ENCODE measurements at places on chromosomes 2 and 18. TPM values are rescaled to one million over a fixed set of nuclear protein-coding genes. Genes with fewer than 3 reads are reported as not detected.
A peak's percentile ranks its signal among the peaks of the same experiment; 100 is the strongest.

GRCh38 chr2:191222952-191223351, 22.3 kb upstream of the MYO1B start:
- DNase-seq = no peak

The MROH2A gene
- polyA plus RNA-seq = not detected

The C2orf78 gene
- not detected for polyA plus RNA-seq

DNA sequence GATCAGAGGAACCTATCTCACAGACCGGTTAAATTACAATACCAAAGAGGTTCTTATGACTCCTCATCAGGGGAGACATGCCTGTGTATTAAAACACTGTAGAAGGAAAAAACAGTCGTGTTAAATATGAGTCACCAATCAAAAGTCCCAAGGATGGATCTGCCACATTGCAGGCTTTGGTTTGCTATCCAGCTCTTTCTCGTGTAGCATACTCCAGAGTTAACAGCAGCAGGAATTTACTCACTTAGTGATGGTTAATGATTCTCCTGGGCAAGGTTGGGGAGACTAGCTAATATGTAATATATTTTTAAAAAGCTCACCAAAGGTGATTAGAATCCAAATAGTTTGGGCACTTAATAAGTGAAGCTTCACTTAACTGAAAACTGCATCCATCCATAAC, 109.7 kb downstream of the MBD5 start:
- DNase-seq = peak; percentile 70

DNA sequence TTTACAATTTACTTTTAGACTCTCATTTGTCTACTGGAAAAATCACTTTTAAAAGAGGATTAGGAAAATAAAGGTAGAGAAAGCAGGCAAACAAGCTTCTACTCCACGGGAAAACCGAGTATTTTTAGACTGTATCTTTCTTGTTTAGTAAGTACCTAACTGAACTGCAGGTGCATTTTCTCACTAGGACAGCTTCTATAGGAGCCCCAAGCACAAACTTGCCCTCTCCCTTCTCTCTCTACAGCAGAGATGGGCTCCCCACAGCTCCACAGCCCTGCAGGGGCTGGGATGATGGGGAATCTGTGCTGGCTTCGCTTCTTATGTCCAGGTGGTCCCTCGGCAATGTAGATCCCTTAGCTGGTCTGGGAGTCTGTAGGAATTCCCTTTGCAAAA, 16.2 kb downstream of the PSTPIP2 start:
- DNase-seq = no peak

DNA sequence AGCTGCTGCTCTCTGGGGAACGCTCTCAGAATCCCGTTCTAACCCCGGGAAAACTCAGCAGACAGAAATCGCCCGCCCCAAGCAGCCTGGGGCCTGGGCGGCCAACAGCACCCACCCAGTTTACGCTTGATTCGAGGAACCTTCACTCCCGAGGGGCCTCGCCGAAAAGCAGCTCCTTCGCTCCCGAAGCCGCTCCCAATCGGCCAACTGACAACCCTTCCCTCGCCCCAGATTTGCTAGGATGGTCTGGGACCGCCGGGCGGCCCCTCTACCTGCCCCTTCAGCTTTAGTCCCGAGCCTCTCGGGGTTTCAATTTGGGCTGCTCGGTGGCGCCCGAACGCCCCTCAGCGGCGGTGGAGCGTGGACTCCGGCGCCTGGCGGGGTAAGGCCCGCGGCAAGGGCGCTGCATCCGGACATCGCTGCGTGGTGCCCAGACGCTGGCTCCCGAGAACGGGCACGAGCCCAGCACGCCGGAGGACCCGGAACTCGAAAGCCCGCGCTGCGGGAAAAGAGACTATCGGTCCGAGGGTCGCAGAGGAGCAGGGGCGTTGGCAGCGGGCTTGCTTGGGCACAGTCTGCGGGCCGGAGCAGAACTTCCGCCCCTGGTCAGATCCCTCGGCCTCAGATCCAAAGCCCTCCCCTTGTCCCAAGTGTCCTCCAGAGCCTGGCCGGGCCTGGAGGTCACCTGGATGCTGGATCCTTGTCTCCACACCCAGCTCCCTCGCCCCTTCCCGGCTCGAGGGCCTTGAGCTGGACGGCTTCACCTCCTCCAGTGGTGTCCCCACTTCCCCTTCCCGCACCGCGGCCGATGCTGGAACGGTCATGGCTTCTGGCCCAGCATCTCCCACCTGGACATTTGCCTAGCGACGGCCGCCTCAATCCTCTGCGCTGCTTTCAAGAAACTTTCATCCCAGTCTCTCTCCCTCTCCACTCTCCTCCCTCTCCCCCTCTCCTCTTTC, 3.0 kb upstream of the OTX1 start:
- DNase-seq = no peak

The INHBB gene
- polyA plus RNA-seq = not detected

- DNase-seq = no peak
These were observed 79.0 kb upstream of the PROKR1 start for GRCh38 chr2:68564426-68564825.

DNA sequence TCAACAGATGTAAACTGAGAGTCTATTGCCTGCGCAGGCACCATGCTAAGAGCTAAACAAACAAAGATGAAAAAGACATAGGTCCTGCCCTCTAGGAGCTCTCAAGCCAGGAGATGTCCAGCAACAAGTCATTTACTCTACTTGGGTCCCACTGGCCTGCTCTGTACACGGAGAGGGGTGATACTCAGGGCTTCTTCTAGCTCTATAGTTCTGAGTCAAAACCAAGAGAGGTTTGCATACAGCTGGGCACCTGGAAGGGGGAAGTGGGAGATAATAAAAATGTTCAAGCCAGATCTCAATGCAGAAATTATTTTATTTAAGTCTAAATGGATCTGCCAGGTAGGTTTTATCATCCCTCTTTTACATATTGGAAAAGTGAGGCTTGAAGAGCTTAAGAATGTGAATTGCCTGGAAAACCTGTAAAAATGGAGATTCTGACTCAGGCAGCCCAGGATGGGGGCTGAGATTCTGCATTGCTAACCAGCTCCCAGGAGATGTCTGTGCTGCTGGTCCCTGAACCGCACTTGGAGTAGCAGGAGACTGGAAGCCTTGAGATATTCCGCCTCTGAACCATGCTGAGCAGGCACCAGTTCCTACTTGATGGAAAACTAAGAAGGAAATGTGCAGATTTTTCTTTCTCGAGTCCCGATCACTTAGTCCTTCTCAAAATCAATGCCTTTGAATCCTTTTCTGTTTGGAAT, 201.1 kb downstream of the PRKCE start:
- no peak for DNase-seq

DNA sequence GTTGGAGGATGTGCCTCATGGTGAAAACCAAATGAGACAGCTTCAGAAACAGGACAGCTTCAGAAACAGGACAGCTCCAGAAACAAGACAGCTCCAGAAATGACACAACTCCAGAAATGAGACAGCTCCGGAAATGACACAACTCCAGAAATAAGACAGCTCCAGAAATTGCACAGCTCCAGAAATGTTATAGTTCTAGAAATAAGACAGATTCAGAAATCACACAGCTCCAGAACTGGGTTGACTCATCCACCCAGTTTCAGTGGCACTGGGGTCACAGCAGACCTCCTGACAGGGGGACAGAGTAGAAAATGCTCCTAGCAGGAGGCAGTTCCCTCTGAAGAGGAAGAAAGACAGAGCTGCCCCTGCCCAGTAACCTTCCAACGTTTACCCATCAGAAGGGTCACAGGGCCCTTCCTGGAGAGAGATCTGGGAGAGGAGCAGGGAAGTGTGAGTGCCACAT, 26.9 kb upstream of the COL6A3 start:
- DNase-seq = peak; percentile 41

GRCh38 chr2:64857581-64858471, 131.4 kb upstream of the SLC1A4 start:
- peak; percentile 90 for DNase-seq

- peak; percentile 52 for DNase-seq
These were observed 98.8 kb downstream of the TNS1 start for GRCh38 chr2:217903859-217904613.

The SPP2 gene
- not detected for polyA plus RNA-seq

GRCh38 chr2:163800951-163801381, 65.2 kb upstream of the FIGN start:
- DNase-seq = peak; percentile 86

DNA sequence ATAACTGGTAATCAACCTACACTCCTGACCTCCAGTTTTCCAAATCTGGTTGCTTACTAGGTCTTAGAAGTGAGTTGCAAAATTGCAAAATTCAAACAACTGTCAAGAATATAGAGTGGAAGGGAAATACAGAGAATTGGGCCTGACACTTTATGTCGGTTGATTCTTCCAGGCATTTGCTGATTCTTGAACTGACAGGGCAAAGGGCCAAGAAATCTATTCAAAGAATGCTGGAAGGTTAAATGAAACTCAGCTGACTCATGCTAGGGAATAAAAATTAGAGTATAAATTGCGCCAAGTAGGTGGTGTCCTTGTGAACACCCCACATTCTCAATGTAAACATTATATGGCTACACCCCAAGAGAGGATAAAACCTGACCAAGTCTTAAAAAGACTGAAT, 21.5 kb upstream of the ZSCAN30 start:
- DNase-seq = peak; percentile 68

DNA sequence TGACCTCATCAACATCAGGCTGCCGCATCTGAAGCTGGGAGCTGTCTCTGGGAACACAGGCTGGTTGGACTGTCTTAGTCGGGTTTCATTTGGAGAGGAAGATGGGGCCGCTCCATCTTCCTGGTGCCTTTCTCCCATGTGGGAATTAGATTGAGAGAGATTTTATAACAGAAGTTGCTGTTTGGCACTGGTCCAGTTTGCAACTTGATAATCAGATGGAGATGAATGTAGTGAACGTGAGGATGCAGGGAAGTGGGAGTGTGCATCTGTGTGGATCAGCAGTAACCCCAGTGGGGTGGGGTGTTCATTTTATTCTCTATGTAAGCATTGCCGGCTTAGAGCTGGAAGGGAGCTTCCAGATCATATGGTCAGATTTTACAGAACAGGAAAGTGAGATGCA, 250.9 kb downstream of the DCDC2C start:
- DNase-seq = no peak

The IL1RL2 gene
- polyA plus RNA-seq = 0.66 TPM

DNA sequence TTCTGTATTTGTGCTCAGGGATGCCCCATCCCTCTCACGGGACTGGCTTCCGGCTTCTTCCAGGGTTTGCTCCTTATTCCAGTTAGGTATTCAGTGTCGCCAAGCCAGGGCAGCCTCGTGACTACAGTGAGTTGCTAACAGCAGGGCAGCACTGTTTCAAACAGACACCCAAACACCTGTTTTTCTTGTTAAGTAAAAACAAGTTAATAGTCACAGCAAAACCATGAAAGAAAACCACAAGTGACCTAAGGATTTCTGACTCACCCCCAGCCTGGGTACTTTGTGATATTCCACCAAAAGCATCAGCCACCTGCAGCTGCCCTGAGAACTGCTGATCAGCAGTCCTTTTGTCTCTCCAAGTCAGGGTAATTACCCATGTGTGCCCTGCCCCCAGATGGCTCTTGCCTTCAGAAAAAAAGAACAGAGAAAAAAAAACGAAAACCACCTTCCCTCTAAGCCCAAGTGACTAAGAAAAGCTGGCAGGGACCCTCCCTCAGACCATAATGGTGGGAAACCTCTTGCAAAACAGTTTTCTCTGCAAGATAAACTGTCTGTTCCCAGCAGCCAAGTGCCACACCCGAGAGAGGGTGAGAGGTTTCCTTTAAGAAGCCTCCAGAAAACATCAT, 178.2 kb downstream of the ANAPC1 start:
- DNase-seq = peak; percentile 97

The RTP5 gene
- polyA plus RNA-seq = not detected

The LRP1B gene
- 0.01 TPM for polyA plus RNA-seq

The FZD7 gene
- polyA plus RNA-seq = 28.1 TPM

DNA sequence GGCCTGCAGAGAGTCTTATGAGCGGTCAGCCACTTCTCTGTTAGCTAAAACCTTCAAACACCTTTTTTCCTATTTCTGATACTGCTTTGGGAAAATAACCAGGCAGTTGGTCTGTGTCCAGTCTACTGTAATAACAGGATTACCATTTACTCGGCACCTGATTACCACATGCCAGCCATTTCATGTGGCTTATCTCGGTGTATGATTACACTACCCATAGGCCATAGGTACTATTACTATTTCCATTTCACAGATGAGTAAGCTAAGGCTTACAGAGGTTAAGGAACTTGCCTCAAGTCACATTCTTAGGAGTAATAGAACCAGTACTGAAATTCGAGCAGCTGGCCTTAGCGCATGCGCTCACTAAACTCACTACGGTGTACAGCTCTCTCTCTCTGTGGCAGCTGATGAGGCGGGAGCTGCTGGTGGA, 147.2 kb upstream of the L3MBTL4 start:
- no peak for DNase-seq

The FEV gene
- not detected for polyA plus RNA-seq

The AQP12B gene
- not detected for polyA plus RNA-seq

DNA sequence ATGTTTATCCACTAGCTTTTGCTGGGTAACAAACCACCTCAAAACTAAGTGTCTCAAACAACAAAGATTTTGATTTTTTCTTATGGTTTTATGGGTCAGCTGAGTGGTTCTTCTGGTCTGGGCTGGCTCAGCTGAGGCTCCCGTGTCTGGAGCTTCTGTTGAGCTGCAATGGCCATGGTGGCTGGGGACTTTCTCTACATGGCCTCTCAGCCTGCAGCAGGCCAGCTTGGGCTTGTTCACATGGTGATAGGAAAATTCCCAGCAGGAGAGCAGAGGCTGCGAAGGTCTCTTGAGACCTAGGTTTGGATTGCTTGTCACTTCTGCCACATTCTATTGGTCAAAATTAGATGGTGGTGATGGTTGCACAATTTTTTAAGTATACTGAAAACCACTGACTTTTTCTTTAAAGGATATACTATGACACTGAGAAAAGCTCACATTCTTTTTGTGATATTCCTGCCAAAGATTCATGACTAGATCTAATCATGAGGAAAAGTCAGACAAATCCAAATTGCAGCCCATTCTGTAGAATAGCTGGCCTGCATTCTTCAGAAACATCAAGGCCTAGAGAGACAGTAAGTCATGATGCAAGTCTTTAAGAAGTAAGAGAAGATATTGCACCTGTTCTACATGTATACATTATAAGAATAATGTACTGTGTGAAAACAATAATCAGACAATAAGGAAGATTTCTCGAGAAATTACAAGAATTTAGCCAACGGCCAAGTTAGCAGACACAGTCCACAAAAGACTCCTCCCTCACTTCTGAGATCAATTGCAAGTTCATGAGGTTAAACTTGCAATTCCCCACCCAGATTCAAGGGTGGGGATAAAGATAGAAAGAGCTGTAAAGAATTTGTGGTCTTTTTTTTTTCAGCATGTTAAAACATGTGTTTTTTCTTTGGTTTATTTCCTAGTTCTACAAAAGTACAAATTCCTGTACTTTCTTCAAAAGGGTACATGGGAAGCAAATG, 35.0 kb upstream of the IL1R2 start:
- peak; percentile 17 for DNase-seq

- DNase-seq = no peak
These were observed 141.4 kb downstream of the CYP26B1 start for GRCh38 chr2:72006188-72006736.

The SNTG2 gene
- polyA plus RNA-seq = 0.06 TPM

Data from fibroblast of lung (primary cell).